M059J (cell line): ENCODE measurements at places on chromosomes 13 and 19. TPM values are rescaled to one million over a fixed set of nuclear protein-coding genes. Genes with fewer than 3 reads are reported as not detected.
A peak's percentile ranks its signal among the peaks of the same experiment; 100 is the strongest.

DNA sequence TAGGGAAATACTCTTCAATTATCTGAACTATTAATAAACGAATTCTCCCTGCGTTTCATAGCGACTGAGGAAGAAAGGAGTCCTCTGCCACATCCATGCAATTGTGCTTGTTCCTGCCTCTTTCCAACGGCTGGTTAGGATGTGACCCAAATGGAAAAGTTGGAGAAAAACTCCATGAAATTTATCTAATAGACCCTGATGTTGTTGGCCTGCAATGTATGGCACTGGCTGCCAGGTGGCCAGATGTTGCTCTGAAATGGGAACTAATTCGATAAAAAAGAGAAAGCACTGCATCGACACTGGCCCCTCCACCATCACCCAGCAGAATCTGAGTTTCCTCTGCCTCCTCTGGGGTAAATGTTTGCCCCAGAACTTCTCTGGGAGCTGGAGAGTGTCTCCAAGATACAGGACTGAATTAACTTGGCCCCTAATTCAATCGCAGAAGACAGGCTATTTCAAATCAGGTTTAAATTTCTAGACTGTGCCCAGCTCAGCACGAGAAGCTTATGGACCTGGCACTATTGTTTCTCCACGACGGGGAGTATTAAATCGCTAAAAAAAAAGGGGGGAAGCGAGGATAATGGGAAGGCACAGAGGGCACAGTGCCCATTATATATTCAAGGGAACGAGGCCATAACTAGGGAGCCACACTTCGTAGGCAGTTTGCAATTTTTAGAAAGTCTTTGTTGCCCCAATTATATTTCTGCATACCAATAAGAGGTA lies 103.9 kb downstream of the ZIC5 start:
- no peak for DNase-seq

DNA sequence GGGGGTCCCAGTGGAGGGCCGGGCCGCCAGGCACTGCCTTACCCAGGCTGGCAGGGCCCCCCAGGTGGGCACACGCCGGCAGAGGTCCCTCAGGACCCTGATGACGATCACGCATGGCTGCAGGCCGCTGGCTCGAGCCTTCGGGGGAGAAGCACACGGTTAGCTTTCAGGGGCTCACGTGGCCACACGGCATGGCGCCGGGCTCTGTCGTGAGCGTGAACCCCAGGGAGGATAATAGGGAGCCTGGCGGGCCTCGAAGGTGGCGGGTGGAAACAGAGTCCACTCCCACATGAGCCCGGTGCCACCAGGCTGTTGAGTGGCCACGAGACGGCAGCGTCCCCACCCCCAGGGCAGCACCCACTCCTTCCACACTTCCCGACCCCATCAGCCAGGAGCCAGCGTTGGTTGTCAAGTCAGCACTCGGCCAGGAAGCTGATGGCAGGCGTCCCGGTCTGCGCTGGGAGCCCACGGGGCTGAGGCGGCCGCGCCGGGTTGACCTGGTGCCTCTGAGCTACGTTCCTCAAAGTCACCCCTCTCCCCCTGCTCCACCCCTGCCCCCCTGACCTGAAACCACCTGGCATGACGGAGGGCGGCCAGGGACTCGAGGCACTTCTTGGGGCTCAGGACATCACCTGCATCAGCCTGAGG lies 24.7 kb upstream of the MATK start:
- DNase-seq = no peak

DNA sequence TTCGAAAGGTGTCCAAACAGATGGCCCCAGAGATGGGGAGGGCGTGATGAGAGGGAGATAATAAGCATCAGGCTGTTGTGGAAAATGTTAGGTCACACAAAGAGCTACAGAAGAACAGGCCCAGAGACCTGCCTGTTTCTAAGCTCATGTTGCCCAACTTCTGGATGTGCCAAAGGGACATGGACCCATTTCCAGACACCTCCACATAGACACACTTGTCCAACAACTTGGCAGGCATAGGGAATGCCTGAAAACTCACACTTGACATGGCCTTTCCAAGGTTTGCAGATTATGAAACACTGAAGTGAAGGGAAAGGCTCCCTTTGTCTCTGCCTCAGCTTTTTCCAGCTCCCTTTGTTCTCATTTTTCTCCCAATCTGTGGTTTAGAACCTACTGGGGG lies 43.5 kb upstream of the CYP2B6 start:
- no peak for DNase-seq

DNA sequence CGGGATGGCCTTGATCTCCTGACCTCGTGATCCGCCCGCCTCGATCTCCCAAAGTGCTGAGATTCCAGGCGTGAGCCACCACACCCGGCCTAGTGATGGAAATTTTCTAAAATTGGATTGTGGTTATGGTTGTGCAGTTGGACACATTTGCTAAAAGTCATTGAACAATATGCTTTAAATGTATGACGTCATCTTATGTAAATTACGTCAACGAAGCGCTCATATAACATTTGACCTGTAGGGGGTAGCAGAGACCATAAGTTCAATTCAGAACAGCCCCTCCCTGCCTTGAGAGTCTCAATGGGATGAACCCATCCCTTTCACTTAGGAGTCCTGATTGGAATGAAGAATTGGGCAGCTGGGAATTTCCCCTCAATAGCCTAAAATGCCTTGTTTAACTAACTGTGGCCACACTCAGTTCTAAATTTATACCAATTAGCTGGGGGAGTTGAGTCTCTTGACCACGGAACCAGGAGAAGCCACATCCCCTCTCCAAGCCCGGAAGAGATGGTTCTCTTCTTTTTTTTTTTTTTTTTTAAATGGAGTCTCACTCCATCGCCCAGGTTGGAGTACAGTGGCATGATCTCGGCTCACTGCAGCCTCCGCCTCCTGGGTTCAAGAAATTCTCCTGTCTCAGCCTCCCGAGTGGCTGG lies 15.2 kb upstream of the TLE6 start:
- peak; percentile 56 for DNase-seq

Gene SAFB
- total RNA-seq = 10.3 and 27.8 TPM in 2 replicates

Gene ACP7
- total RNA-seq = 0.89 and 1.7 TPM in 2 replicates

DNA sequence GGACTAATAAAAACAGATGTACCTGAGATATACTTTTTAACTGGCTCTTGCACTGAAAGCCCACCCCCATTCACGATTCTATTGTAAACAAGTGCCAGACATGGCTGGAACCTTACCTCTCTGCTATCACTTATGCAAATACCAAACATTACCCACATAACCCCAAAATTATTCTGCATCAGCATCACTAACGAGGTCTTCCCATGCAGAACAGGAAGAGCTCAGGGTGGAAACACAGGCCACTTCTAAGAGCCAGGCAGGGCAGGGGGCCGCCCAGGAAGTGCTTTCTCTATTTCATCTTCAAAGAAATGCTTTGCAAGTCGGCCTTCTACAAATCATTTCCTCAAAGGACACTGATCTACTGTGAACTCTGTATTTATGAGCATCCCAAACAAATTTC lies 7.3 kb downstream of the IRS2 start:
- DNase-seq = no peak

Gene CACNG8
- total RNA-seq = 0.15 TPM in 1 of 2 replicates, not detected in the other

- no peak for DNase-seq
Observed at GRCh38 chr19:11735375-11735774, 3.4 kb downstream of the ZNF823 start.

DNA sequence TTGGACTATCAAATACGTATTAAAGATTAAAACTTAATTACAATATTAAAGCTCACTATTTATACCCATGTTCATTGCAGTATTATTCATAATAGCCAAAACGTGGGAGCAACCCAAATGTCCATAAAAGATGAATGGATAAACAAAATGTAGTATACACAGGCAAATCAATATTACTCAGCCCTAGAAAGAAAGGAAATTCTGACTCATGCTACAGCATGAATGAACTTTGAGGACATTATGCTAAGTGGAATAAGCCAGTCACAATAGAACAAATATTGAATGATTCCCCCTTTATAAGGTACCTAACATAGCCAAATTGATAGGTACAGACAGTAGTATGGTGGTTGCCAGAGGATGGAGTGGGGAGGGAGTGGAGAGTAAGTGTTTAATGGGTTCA lies 457.3 kb downstream of the FGF14 start:
- DNase-seq = peak; percentile 7

GRCh38 chr19:6648141-6648715 lies 21.7 kb downstream of the TNFSF14 start:
- DNase-seq = no peak

DNA sequence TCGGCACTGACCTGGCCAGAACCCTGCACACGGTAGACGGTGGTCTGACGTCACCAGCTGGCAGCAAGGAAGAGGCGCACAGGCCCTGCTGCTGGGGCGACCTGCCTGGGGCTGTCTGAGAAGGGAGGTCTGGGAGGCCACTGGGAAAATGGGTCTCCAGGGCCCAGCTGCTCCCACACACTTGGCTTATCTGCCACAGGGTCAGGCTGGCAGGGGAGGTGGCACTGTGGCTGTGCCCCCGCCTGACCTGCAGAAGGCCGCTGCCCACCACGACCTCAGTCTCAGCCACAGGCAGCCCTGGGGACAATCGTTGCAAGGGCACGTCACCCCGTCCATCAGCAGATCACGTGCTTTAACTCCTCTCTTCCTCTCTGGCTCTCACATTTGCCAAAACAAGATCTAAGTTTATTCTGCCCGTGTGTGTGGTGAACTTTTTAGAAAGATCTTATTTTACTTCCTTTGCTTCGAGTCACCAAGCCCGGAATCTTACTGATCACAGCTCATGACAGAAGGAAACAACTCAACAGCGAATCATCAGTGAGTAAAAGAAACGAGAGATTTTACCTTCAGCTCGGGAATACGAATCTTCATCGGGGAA lies 45.2 kb upstream of the RANBP3 start:
- peak; percentile 78 for DNase-seq

Gene CPB2
- not detected in 2 replicates for total RNA-seq

DNA sequence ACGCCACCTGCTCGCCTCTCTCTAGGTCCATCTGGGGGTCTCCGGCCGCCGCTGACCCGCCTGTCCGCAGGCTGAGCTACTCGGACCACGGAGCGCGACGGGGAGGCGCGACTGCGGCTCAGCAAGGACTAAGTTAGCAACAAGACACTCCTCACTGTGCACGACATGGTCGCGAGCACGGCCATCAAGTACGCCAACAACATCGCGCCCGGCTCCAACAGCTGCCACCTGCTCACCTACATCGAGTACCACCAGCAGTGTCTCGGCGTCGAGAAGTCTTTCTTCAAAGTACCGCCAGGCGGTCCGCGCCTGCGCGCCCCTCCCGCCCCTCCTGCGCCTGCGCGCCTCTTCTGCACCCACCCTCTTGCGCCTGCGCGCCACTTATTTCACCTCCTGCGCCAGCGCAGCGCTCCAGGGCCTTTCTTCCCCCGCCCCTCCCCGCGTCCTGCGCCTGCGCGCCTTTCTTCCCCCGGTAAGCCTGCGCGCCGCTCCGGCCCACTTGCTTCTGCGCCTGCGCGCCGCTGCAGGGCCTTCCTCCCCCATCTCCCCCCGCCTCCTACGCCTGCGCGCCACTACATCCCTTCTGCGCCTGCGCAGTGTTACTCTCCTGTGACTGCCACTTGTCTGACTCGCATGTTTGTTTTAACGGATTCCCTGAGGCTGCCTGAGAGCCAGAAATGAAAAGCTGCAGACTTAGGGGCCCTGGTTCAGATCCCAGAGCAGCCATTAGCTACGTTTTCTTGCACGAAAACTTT lies 64.0 kb downstream of the ACSBG2 start:
- DNase-seq = peak; percentile 99

DNA sequence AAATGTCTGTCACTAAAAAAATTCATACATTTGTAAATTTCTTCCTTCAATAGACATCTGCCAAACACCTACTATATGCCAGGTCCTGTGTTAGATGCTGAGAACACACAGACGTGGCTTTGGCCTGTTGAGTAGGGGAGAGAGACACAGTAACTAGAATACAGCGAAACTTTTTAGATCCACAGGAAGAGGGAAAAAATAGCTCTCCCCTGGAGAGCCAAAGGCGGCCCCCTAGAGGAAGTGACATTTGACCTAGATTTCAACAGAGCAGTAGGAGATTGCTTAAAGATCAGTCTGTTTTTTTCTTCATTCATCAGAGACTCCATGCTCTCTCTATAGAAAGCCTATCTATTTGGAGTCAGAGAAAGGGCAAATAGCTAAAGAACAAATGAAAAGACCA lies 11.3 kb downstream of the LCP1 start:
- no peak for DNase-seq
